ENCODE measurements at places on chromosomes 6 and 20.

DNA sequence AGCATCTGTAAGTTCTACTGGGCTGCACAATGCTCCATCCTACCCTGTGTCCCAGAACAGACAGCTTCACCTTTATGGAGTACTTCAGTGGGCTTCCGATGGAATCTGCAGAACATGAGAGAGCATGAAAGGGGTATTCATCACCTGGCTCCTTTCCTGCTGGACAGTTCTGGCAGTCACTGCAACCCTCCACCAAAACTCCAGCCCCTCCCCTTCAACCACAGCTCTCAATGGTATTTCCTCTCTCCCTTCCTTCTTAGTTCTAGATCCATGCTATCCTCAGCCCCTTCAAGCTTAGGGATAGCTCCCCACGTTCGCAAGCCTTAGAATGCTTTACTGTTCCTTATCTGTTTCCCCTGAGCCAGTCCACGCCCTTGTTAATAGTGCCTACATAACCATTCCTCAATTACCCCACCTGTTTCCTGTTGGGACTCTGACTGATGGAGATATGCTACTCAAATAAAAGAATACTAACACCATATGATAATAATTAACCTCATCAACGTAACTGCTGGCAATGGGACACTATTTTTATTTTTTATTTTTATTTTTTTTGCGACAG lies 26.8 kb downstream of the TRAM2 start:
- H3K27ac ChIP-seq: peak overlapping the region; percentile 81
- no peaks in the 10 kb centered on the region for H3K27me3 ChIP-seq
- DNase-seq: no peak
- no peaks in the 10 kb centered on the region for H3K36me3 ChIP-seq

DNA sequence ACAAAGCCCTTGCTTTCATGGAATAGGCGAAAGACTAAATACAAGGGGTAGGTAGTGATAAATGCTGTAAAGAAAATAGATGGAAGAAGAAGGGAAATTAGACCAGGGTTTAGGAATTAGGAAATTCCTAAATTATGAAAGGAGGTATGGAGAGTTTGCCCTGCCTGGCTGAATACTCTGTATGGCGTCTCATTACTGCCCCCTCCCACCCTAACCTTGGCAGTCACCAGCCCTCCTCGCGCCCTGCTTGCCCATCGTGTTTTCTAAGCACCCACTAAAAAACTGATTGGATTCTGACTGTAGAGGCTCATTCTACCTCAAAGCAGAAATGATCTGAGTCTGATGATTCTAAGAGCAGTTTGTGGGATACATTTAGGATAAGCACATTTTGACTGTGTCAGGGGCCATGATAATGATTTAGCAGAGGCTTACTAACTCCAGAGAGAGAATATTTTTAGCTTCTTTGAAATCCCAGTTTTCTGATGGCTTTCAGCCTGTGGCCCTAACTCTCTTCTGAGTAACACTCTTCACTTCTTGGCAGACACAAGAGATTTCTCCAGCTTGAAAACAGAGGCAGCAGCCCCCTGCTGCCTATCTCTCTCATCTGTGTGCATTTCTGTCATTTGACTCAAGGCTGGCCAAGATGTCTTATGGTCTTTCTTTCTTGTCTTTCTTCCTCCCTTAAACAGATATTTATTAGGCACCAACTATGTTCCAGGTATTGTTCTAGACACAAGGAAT lies 1.4 kb upstream of the CHD6 start:
- H3K4me3 ChIP-seq: peak overlapping the region; percentile 73
- no peak for DNase-seq
- H3K4me1 ChIP-seq: peaks cover 38% of the 10 kb centered on the region
- H3K36me3 ChIP-seq: no peaks in the 10 kb centered on the region

- no peaks in the 10 kb centered on the region for H3K36me3 ChIP-seq
- H3K4me3 ChIP-seq: no peak overlapping the region
- peaks cover 34% of the 10 kb centered on the region for H3K4me1 ChIP-seq
- no peaks in the 10 kb centered on the region for H3K27me3 ChIP-seq
- no peak for DNase-seq
These were observed 146.2 kb downstream of the VEGFA start for GRCh38 chr6:43915986-43916923.

DNA sequence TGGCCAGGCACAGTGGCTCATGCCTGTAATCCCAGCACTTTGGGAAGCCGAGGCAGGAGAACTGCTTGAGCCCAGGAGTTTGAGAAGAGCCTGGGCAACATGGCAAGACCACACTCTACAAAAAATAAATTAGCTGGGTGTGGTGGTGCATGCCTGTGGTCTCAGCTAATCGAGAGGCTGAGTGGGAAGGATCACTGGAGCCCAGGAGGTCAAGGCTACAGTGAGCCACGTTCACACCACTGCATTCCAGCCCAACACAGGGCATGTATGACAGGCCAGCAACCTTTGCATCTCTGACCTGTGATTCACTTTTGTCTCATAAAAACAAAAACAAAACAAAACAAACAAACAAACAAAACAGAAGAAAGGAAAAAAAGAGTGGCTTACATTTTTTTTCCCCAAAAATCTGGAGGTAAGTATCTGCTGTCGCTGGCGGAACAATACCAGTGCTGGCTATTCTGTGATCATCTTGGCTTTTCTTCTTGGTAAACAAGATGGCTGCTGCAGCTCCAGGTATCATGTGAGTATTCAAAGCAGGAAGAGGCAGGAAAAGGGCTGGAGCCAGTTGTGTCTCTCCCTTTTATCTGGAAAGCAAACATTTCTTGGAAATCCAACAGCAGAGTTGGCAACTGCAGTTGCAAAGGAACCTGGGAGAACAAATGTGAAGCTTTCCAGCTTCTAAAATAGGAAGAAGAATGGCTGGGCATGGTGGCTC lies 40.4 kb upstream of the ZMYND8 start:
- H3K4me1 ChIP-seq: peaks cover 8% of the 10 kb centered on the region
- H3K36me3 ChIP-seq: no peaks in the 10 kb centered on the region
- H3K27ac ChIP-seq: no peak overlapping the region
- no peak for DNase-seq

DNA sequence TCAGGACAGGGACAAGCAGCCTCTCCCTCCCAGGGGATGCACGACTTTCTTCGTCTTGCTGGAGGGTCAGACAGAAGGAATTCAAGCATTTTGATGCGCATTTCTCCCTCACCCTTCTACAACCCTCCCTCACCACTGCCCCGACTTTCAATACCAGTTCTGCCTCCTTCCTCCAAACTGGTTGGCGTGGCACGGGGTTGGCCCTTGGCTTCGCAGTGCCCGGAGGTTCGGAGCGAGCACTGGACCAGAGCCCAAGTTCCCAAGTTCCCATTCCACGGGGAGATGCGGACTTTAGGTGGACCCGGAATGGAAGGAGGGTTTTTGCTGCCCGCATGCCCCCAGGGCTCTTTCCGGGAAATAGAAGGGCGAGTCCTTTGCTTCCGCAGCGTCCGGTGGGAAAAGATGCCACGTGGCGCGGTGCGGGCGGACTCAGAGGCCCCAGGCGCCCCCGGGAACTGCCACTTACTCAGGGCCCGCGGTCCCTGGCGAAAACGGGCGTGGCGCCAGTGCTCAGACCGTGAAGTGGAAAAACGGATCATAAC lies 8.0 kb upstream of the LAMP5 start:
- H3K4me1 ChIP-seq: no peaks in the 10 kb centered on the region
- H3K36me3 ChIP-seq: no peaks in the 10 kb centered on the region
- no peak for DNase-seq
- peaks cover 39% of the 10 kb centered on the region for H3K27me3 ChIP-seq

DNA sequence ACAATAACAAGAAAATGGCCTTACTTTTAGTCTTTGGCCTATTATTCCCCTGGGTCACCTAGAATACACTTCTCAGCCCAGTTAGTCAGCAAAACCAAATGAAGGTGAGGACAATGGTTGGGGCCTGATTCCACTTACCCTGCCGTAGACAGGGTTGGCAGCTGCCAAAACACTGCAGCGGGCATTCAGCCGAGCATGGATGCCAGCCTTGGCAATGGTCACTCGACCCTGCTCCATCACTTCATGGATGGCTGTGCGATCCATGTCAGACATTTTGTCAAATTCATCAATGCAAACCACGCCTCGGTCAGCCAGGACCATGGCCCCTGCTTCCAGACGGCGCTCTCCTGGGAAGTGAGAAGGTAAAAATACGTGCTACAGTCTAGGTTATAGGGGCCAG lies 8.4 kb downstream of the MCM3 start:
- no peak overlapping the region for H3K27ac ChIP-seq
- H3K4me3 ChIP-seq: no peak overlapping the region
- H3K4me1 ChIP-seq: peaks cover 7% of the 10 kb centered on the region
- DNase-seq: no peak

DNA sequence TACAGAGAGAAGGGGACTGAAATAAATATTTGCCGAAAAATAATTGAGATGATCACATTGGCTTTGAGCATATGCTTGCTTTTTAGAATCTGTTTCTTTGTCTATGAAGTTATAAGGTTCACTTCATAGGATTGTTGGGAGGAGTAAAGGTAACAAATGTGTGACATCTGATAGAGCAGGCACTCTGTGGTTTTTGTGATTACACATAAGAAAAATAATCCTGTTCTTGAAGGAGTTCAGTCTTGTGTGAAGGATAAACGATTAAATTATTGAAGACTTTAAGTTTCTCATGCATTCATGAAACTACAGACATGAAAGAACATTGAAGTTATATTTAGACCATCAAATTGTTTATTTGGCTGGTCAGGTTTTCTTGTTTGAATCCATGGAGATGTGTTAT lies 45.0 kb downstream of the QKI start:
- no peak for DNase-seq
- peaks cover 14% of the 10 kb centered on the region for H3K4me1 ChIP-seq
- peak overlapping the region; percentile 64 for H3K27ac ChIP-seq
- no peaks in the 10 kb centered on the region for H3K36me3 ChIP-seq
- H3K4me3 ChIP-seq: no peak overlapping the region

DNA sequence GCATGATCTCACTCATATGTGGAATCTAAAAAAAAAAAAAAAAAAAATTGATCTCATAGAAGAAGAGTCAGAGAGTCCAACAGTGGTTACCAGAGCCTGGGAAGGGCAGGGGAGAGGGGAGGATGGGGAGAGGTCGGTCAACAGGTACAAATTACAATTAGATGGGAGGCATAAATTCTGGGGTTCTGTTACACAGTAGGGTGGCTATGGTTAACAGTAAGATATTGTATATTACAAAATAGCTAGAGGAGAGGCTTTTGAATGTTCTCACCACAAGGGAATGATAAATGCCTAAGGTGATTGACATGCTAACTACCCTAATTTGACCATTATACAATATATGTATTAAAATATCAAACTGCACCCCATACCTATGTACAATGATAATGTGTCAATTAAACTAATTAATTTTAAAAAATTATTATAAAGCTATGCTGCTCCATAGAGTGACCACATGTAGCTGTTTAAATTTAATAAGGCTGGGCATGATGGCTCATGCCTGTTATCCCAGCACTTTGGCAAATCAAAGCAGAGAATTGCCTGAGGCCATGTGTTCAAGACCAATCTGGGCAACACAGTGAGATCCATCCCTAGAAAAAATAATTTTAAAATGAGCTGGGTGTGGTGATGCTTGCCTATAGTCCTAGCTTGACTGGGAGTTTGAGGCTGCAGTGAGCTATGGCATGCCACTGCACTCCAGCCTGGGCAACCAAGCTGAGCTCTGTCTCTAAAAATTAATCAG lies 70.9 kb downstream of the SNX5 start:
- no peak for DNase-seq
- H3K27ac ChIP-seq: no peak overlapping the region
- H3K27me3 ChIP-seq: no peaks in the 10 kb centered on the region
- no peaks in the 10 kb centered on the region for H3K36me3 ChIP-seq
- H3K4me1 ChIP-seq: peaks cover 33% of the 10 kb centered on the region

GRCh38 chr6:10730254-10730653 lies 7.4 kb downstream of the TMEM14C start:
- H3K27me3 ChIP-seq: no peaks in the 10 kb centered on the region
- H3K36me3 ChIP-seq: peaks cover 29% of the 10 kb centered on the region
- H3K4me3 ChIP-seq: no peak overlapping the region
- peaks cover 4% of the 10 kb centered on the region for H3K4me1 ChIP-seq
- no peak for DNase-seq

GRCh38 chr6:84424956-84425355 lies 197.5 kb upstream of the CEP162 start:
- H3K4me3 ChIP-seq: no peak overlapping the region
- H3K36me3 ChIP-seq: no peaks in the 10 kb centered on the region
- peaks cover 44% of the 10 kb centered on the region for H3K27me3 ChIP-seq
- no peak for DNase-seq

DNA sequence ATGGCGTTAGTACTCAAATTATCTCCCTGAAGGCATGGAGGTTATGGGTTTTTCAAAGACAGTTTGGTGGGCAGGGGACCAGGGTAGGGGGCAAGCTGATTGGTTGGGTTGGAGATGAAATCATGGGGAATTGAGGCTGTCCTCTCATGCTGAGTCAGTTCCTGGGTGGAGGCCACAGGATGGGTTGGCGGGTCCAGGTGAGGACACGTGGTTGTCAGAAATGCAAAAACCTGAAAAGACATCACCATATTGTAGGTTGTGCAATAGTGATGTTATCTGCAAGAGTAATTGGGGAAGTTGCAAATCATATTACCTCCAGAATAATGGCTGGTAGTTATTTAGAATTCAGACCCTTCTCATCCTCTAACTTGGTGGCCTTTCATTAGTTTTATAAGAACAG lies 30.1 kb downstream of the GPX6 start:
- no peak for DNase-seq
- peaks cover 17% of the 10 kb centered on the region for H3K27me3 ChIP-seq
- H3K27ac ChIP-seq: no peak overlapping the region
- H3K4me1 ChIP-seq: no peaks in the 10 kb centered on the region

- no peaks in the 10 kb centered on the region for H3K4me1 ChIP-seq
- H3K36me3 ChIP-seq: no peaks in the 10 kb centered on the region
- DNase-seq: no peak
- H3K4me3 ChIP-seq: no peak overlapping the region
- no peaks in the 10 kb centered on the region for H3K27me3 ChIP-seq
These were observed 13.4 kb downstream of the BCAS1 start for GRCh38 chr20:54056762-54057639.

GRCh38 chr6:139977887-139978332 lies 603.5 kb upstream of the CITED2 start:
- H3K27ac ChIP-seq: peak overlapping the region; percentile 54
- H3K4me1 ChIP-seq: peaks cover 3% of the 10 kb centered on the region
- no peaks in the 10 kb centered on the region for H3K36me3 ChIP-seq
- H3K4me3 ChIP-seq: no peak overlapping the region

GRCh38 chr20:54364919-54365318 lies 110.5 kb upstream of the DOK5 start:
- DNase-seq: no peak
- no peak overlapping the region for H3K27ac ChIP-seq
- no peaks in the 10 kb centered on the region for H3K36me3 ChIP-seq
- no peak overlapping the region for H3K4me3 ChIP-seq

DNA sequence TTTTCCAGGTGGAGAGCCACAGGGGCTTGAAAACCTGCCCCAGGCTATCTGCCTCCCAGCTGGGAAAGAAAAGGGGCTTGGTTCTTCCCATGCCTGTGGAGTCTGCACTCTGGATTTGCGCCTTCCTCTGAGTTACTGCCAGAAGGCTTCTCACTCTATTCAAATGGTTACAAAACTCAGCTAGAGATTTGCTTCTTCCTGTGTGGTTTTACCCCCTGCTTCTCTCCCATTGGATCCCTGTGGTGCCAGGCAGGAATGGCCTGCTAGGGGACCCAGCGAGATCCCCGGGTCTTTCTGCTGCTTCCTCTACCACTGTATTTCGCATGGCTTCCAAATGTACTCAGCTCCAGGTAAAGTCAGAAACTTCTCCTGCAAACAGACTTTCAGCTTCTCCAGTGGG lies 192.0 kb upstream of the HS3ST5 start:
- no peak overlapping the region for H3K4me3 ChIP-seq
- H3K27ac ChIP-seq: no peak overlapping the region
- no peak for DNase-seq
- no peaks in the 10 kb centered on the region for H3K27me3 ChIP-seq
- H3K36me3 ChIP-seq: no peaks in the 10 kb centered on the region

GRCh38 chr20:42484790-42485375 lies 704.8 kb downstream of the PTPRT start:
- no peak overlapping the region for H3K27ac ChIP-seq
- H3K36me3 ChIP-seq: no peaks in the 10 kb centered on the region
